Putamen (tissue), 1 donor: ENCODE measurements at places on chromosomes 7 and 10.
A peak's percentile ranks its signal among the peaks of the same experiment; 100 is the strongest.

GRCh38 chr7:17844514-17845196 lies 95.6 kb downstream of the SNX13 start:
- DNase-seq: no peak

DNA sequence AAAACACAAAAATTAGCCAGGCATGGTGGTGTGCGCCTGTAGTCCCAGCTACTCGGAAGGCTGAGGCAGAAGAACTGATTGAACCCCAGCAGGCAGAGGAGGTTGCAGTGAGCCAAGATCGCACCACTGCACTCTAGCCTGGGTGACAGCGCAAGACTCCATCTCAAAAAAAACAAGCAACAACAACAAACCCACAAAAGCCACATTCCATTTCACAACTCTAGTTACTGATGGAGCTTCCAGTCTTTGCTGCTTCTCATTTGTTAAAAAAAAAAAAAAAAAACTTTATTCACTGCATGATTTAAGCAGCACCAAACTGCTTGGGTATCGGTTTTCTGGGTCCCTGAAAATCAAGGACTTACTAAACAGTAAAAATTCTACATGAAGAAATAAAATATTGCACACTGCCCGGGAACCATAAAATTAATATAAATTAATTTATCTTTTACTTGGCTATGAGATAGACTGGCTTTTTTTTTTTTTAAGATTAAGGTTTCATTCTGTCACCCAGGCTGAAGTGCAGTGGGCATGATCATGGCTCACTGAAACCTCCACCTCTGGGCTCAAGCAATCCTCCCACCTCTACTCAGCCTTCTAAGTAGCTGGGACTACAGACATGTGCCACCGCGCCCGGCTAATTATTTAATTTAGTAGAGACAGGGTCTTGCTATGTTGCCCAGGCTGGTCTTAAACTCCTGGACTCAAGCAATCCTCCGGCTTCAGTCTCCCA lies 42.0 kb downstream of the SRPK2 start:
- DNase-seq: no peak

DNA sequence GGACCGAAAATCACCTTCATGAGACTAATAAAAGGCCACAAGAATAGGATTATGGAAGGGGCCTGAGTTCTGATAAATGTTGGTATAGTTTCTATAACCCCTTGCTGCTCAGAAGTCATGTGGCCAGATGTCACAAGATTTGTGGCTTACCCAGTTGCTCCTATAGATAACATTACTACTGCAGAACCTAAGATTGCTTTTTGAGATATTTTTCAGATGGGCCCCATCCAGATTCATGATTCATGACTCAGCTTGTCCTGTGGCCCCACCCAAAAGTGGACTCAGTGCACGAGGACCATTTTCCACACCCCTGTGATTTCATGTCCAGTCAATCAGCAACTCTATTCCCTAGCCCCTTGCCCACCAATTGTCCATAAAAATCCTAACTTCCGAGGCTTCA lies 209.0 kb downstream of the ACTR3B start:
- DNase-seq: no peak

DNA sequence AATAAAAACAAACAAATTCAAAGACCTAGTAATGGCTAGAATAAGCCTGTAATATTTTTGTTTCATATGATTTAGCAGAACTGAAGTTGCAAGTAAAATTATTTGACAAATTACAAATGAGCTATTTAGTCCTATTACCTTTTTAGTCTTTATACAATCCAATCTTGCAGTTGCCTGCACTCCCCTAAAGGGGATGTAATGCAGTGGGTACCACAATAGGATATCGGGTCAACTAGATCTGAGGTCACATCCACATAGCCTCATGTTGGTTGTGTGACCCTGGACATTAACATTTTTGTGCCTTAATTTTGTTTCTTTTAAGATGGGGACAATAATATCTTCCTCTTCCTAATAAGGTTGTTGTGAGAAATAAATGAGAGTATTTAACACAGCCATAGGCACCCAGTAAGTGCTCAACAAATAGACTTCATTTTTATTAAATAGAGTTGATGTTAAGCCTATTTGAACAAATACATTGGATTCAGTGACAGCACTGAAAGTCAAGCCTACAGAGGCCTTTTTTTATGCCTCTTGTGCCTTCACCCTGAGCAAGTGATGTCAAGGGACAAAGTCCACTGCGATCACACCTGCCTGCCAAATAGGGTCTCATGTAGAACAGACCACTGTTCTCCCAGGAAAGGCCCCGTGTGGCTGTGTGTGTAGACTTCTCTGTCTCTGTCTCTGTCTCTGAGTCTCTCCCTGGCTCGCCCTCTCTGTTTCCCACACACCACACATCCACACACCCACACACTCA lies 124.8 kb downstream of the EVX1 start:
- DNase-seq: no peak

DNA sequence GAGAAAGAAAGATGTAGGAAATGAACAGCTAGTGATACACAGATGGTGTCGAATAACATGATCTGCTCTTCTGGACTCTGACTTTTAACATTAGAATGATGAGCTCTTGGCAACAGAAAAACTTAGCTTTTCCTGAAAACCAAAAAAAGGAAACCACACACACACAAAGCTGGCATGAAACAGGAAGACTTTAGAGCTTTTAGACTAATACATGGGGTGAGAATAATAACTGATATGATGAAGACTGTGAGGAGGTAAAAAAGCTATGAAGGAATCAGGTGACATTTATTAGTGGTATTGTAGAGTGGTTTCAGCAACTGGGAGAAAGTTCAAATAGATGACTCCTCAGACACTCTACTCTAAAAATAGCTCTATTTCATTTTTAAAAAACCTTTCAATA lies 491.9 kb downstream of the PARD3 start:
- no peak for DNase-seq

DNA sequence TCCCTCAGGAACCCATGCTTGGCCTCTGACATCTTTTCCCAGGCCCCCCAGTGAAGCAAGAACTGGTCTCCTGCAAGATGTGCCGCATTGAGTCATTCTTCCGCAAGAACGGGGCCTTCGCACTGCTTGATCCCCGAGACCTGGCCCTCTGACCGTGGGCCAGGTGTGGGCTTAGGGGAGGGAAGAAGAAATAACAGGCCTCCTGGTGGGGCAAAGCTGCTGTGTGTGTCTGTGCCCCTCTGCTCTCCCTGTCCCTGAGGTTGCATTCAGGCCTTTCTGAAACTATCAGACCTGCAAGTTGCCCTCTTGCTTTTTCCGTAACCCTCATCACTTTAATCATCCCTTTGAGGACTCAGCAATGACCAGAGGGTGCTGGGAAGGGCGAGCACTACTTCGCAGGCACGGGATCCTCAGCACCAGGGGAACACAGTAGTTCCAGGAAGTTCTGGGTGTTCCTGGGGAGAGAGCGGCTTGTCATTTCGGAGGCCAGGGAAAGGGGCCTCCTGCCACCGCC lies 6.0 kb downstream of the ATP6V1F start:
- DNase-seq: no peak

GRCh38 chr7:27688056-27688455 lies 25.4 kb upstream of the HIBADH start:
- DNase-seq: no peak

DNA sequence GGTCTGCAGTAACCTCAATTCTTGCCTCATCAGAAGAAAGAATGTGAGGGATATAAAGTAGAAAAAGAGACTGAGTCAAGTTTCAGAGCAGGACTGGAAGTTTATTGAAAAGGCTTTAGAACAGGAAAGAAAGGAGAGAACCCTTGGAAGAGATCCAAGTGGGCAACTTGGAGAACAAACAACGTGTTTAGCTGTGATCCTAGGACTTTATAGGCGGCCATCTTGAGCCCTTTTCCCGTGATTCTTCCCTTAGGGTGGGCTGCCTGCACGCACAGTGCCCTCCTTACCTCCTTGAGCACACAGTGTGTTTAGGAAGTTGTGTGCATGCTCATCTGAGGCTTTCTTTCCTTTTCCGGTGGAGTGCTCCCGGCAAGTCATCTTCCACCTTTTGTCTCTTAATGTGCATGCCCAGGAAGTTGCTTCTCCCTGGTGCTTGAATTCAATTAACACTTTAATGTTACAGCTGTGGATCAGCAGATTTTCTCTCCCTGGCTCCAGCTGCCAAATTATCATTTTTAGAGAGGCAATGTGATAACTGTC lies 59.8 kb downstream of the ENTPD1 start:
- peak; percentile 16 for DNase-seq

DNA sequence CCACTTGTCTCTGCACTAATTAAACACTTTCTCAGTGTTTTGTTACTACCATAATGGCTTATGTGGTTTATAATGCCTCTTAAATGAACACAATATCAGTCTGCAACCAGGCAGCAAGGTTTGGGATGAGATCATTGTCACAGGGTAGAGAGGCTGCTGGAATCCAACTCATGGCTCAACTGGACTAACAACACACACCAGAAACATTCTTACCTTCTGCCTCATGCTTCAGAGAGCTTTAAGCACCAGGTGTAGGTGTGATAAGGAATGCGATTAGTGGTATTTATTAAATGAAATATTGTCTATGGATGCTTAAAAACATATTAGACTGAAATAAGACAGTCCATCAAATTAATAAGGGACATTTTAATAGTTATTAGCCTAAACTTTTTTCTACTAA lies 25.4 kb downstream of the PTF1A start:
- no peak for DNase-seq

DNA sequence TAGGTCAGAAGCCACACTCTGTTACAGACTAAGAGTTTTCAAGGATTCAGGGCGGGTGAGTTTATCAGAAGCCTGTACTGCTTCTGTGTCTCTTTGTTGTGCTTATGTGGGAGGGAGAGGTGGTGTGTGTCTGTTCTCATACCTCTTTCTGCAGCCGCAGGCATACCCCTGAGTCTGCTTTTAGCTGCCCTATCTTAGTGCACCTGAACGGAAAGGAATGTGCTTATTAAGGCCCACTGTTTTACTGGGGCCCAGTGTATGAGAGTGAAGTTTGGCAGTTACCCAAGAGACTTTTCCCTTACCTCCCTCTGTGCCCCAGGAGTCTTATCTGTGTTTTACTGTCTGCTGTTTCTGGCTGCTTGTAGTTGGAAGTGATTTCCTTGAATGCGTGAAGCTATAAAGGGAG lies 104.3 kb downstream of the TYW1 start:
- no peak for DNase-seq

- DNase-seq: no peak
Observed at GRCh38 chr10:59817773-59818172, 64.5 kb upstream of the MRLN start.

GRCh38 chr10:46292573-46293023 lies 5.8 kb downstream of the ANTXRL start:
- no peak for DNase-seq

DNA sequence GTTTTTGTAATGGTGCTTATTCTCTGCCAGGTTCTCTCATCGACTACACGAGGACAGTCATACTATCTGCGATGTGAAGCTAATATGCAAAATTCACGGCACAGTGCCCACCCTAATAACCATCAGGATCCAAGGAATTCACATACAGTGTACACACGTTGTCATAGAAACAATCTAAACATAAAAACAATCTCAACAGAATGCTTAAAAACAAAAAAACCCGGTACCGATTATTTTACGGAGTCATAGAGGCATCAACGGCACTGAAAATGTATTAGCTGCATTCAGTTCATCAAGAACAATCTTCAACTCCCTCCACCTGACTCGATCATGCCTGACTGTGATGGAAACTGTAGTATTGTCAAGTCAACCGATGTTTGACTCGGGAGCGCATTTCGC lies 628 bp downstream of the MRPS33 start:
- DNase-seq: no peak

DNA sequence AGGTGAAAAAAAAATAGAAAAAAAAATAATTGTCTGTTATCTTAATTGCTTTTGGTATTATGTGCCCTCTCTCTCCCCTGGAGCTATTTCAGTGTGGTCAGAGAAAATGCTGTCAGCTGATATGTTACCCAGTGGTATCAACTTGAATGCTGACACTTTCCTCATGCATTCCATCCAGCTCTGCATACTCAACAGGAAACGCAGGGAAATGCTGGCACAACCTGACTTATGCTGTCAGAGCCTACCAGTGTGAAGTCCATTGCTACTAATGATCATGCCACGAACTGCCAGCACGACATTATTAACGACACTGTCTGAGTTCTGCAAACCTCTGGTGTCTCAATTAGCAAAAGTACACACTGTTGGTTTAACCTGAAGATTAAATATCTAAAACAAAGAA lies 182.8 kb downstream of the ZWINT start:
- DNase-seq: no peak

DNA sequence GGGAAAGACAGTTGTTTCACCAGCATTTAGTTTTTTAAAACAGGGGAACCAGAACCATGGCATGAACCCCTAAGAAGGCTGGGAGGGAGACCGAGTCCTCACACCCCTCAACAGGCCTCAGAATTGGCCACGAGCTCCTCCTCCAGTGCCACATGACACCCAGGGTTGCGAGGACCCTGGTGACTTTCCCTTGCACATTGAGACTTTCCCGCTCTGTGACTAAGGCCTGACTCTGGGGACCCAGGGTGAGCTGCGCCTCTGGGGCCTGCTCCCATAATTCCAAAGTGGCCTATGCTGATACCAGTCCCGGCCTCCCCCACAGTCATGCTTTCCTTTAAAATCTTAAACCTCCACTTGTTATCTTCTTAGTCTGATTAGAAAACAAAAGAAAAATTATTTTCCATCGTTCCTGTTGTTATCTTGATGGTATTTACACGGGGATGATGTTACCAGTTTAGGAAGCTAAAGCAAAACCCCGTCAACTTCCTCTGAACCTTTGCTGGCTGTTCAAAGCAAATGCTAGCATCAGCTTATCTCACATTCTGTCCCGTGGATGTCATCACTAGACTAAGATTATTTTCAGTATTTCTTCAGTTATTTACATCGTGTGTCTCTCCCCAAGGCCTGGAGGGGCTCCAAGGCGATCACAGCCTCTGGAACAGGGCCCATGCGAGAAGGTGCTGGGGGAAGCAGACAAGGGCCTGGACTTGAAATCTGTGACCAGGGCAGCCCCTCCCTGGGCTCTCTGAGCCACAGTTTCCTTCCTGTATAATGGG lies 42.1 kb downstream of the FAM53B start:
- no peak for DNase-seq

- DNase-seq: no peak
Observed at GRCh38 chr7:153943861-153944260, 108.3 kb upstream of the DPP6 start.

DNA sequence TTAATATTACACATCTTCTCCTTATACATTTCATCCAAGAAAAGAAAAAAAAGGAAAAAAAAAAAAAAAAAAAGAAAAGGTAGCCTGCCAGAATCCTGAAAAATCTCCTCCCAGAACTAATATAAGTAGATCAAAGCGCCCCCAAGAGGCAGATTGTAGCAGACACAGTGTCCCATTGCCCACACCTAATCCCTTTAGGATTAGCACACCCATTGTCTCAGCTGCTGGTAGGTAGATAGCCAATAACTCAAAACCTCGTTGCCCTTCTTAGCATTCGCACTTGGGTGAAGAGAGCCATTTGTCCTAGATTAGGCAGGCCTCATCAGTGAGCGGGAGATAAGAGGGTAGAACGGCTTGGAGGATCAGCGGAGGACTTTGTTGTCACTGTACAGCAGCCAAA lies 100.2 kb upstream of the SORCS1 start:
- DNase-seq: no peak

DNA sequence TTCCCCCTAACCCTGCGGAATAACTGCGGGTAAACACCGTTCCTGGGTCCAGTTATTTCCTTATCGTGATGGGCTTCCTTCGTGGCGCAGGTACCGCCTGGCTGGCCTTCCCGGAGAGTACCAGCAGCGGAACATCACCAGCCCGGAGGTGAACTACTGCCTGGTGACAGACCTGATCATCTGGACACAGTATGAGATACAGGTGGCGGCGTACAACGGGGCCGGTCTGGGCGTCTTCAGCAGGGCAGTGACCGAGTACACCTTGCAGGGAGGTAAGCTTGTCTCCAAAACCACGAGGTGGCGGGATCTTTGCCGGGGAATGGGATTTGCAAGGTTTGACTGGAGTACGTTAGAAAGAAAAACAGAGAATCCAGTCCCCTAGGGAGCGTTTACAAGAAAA lies 665.0 kb upstream of the FOXK1 start:
- no peak for DNase-seq
